ENCODE measurements at places on chromosomes 11 and 22. TPM values are rescaled to one million over a fixed set of nuclear protein-coding genes. Genes with fewer than 3 reads are reported as not detected.

Gene HBG1
- not detected for total RNA-seq

Gene SOX6
- not detected for total RNA-seq

Gene PATE2
- not detected for total RNA-seq

Gene CALCA
- total RNA-seq, result not detected

Gene CSNK2A3
- total RNA-seq, result 1.4 TPM

Gene TENM4
- total RNA-seq, result not detected

Gene KDM4F
- not detected for total RNA-seq

DNA sequence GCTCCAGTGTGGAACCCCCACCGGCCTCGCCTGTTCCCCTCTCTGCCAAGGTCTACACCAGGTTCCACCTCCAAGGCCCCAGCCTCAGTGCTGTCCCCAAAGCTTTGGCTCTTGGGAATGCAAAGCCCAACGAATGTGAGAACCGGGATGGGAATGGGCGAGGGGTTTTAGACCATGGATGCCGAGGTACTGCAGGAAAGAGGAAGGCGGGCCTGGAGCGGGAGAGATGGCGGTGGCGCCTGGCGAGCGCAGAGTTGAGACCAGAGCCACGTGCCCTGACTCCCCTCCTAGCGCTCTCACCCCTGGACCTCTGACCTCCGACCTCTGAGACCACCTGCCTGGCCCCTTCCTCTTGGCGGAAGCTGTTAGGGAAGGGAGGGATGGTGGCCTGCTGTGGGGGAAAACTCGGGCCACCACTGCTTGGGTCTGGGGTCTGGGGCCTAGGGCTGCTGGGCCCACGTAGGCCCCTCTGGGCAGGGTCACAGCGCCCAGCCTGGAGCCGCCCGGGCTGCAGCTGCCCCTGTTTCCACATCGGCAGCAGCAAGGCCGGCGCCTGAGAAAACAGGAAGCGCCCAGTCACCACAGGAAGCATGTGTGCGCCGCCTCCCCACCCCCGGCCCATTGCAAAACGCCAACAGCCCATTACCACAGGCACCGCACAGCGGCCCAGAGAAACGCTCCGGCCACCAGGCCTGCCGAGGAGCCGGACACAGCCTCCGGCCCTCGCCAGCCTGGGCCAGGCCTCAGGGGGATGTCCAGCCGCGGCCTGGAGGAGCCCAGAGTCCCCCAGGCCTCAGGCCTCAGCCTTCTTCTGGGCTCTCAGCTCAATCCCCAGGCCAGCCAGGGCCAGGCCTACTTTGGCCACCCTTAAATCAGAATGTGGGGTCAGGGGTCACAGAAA, 13.8 kb upstream of the SLC39A13 start:
- peak; percentile 71 for DNase-seq

- no peak for DNase-seq
Observed at GRCh38 chr11:30483056-30483455, 103.1 kb downstream of the MPPED2 start.

DNA sequence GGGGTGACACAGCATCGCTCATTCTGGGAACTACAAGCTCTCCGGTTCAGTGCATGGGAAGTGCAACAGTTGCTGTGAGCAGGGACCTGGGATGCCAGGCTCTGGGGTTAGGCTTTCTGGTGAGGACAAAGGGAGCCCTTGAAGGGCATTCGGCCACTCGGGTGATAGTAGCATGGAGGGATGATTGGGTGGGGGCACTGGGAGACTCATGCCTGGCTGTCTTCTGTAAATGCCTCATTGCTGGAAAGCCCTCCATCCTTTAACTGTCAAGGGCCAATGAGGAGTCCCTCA, 9.9 kb downstream of the OAF start:
- no peak for DNase-seq

- no peak for DNase-seq
Observed at GRCh38 chr22:31233001-31233400, 20.9 kb downstream of the LIMK2 start.

- no peak for DNase-seq
Observed at GRCh38 chr22:21816787-21817496, 50.5 kb downstream of the MAPK1 start.

GRCh38 chr22:41888627-41889200, 26.2 kb downstream of the SHISA8 start:
- no peak for DNase-seq

DNA sequence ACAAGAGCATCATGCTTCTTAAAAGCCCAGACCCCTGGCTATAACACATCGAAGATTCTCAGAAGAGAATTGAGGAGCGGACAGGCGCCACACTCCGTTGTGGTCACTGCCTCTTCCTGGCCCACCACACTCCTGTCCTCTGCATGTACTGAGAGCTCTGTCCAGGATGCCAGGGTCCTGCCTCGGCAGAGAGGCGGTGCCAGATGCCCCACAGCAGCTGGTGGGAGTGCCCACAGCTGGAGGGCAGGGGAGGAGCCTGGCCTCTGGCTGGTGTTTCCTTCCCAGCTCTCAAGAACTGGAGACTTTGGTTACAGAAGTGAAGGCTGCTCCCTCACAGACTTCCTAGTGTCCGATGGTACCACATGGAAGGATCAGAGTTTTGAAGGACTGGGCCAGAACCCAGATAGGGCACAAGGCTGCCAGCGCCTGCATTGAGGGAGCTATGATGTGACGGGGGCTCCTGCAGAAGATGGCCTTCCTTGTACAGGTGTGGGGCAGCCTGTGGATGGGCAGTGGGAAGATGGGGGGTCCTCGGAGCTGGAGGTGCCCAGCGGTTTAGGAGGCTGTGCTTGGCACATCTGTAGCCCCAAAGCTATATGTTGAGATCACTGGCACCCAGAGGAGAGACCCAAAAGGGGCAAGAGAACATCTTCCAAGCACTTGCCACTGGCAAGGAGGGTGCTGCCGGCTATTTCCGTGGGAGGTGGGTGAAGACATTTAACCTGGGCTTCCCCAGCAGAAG, 19.4 kb downstream of the RSPH14 start:
- no peak for DNase-seq

GRCh38 chr22:25753252-25753651, 11.3 kb downstream of the MYO18B start:
- DNase-seq, result no peak

DNA sequence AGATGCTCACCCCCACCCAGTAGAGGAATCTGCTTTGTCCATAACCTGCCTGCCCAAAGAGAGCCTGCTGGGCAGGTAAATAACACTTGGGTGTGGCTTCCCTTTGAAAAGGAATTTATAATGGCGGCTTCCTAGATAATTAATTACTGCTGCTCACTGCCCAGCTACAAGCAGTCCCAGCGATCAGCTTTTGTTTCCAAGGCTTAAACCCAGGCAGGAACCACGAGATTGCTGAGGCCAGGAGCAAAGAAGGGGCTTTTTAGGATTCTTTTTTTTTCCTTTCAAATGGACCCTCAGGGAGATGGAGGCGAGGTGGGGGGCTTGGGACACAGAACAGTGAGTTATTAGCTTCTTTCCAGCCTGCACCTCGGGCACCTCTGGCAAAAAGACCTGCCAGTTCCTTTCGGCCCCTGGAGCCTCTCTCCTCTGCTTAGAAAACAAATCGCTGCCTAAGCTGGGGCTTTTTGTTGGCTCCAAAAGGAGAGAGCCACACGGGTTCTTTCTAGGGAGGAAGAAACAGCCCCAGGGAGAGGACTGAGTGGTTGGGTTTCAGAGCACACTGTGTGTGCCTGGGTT, 107.2 kb downstream of the TSPAN18 start:
- DNase-seq, result no peak

- DNase-seq, result no peak
Observed at GRCh38 chr11:103530257-103530656, 421.0 kb downstream of the DYNC2H1 start.

- DNase-seq, result no peak
Observed at GRCh38 chr11:110445437-110445836, 15.7 kb downstream of the FDX1 start.

DNA sequence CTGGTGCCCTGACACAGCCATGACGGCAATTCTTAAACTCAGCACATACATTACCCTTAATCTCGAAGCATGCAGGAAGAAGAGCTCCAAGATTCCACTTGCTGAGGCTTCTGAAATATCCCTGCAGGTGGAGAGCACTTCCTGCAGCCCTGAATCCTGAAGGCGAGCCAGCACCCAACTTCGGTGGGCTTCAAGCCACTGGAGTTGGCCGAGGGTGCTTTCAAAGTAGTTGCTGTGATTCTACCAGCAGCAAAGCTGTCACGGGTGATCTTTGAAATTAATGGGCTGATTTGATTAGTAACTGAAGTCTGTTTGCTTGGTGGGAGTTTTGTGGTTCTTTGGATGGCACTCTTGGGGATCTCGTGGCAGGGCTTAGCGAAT, 9.0 kb upstream of the FTH1 start:
- peak; percentile 13 for DNase-seq

- DNase-seq, result no peak
Observed at GRCh38 chr22:28670161-28670560, 9.5 kb downstream of the TTC28 start.

DNA sequence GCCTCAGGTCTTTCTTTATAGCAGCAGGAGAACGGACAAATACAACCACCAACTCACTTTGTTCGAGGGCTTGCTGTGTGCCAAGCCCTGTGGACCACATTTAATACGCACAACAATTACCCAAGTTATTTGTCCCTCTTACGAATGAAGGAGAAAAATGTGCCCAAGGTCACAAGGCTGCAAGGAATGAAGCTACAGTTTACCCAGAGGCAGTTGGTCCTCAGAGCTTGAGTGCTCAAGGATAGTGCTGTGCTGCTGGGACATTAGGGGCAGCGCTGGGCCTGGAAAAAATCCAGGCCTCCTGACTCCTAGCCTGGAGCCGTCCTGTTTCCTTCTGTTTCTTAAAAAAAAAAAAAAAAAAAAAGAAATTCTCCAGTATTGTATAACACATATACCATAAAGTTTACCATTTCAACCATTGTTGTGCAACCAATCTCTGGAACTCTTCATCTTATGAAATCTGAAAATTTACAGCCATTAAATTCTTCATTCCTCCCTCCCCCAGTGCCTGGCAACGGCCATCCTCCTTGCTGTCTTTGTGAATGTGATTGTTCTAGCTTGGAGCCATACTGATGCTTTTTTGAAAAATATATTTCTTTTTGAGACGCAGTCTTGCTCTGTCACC, 1.0 kb upstream of the C11orf86 start:
- no peak for DNase-seq

GRCh38 chr11:133742353-133742752, 103.0 kb downstream of the SPATA19 start:
- DNase-seq, result no peak

DNA sequence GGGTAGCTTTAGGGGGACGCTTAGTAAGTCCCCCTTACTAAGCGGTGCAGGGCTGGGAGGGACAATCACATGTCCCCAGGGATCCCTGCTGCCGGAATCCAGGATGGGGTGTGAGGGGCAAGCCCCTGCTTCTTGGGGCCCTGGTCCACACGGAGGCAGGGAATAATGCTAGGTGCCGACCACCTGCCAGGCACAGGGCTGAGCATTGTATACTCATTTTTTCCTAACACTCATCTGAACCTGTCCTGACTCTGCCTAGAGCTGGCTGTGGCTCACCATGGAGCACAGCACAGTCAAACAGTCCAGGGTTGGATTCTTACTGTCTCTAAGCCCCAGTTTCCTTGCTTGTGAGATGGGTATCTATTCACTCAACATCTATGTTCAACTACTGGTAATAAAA, 1.4 kb upstream of the LTBP3 start:
- peak; percentile 22 for DNase-seq

DNA sequence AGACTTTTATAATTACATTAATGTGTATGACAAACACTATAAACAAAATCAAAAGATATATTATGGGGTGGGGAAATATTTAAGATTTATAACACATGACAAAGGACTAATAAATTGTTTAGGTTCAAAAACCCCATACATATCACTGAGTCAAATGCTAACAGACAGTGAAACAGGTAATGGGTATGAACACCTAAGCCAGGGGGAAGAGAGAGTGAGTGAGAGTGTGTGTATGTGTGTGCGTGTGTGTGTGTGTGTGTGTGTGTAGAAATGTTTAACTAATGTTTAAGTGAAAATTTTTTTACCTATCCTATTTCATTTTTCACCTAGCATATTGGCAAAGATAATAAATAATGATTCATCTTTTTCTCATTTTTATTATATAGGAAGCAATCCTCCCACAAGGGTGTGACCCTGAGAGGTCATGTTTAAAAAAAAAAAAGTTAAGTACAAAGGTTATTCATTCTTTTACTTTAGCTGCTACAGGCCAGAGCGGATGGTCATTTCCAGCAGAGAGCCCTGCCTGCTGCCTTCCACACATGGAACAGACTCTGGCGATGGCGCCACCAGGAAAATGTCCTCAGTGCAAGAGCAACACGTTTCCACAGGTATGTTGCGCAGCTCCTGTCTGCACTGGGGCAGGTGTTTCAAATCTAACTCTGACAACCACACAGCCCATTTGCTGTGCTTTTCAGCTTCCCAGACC, 72.9 kb downstream of the PISD start:
- DNase-seq, result no peak

Measured in activated naive CD8-positive, alpha-beta T cell treated with anti-CD3 and anti-CD28 coated beads, Interleukin-2, amount 10 ng/mL, durations not matched to agents 7 days and 5 days (primary cell).